ENCODE measurements at places on chromosomes 1 and 21.

GRCh38 chr21:26137379-26138060 is 33.0 kb downstream of the APP start:
- DNase-seq, result no peak

GRCh38 chr1:247409869-247410544 is 6.0 kb upstream of the NLRP3 start:
- DNase-seq, result no peak

DNA sequence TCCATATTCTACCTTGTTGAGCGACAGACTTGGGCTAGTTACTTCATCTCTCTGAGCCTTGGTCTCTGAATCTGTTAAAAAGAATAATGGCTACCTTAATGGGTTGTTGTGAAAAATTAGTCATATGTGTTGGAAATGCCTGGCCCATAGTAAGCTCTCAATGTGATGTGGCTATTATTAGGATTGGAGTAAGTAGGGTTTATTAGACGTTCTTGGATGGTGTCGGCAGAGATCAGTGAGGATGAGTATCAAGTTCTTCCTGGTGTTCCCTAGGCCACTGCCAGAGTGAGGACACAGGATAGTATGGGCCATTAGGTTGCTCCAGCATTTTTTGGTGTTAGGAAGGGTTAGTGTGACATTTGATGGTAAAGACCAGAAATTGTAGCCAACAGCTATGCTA is 121.1 kb upstream of the DUSP10 start:
- no peak for DNase-seq

- DNase-seq, result no peak
These were observed 105.6 kb downstream of the ERG start for GRCh38 chr21:38392661-38393060.

- DNase-seq, result no peak
These were observed 79.5 kb downstream of the RAP1GAP start for GRCh38 chr1:21589618-21590017.

- DNase-seq, result no peak
These were observed 19.7 kb downstream of the PRDM15 start for GRCh38 chr21:41859297-41859980.

DNA sequence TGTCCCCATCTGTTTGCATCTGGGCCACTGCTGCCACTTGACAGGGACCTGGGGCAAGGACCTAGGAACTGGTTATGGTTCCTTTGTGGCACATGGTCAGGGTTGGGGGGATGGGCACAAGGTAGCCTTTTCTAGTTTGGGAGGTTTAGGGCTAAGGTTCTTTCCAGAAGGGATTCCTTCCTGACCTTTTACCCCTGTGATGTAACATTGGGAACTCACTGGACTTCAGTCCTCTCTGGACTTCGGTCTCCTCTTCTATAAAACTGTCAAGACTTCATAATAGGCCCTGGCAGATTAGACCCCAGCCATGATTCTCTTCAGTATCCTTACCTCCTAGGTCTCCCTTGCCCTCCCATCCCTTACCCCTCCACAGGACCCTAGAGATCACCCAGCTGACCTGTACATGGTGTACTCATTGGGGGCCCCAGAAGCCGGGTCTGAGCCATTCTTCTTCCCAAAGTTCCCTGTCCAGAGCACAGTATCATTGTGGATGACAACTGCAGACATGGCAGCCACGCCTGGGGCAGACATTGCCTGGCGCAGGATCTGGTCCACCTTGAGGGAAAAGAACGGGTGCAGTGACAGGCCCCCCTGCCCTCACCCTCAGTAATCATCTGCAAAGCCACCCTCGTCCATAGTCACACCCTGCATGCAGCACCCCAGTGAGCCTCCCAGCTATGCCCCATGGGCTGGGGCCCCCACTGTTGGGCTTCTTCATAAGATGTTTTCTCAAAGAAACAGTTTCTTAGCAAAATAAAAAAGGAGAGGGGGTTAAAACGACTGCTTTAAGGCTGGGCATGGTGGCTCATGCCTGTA is 12.9 kb downstream of the LACTBL1 start:
- no peak for DNase-seq

GRCh38 chr1:51247499-51247898 is 11.4 kb downstream of the RNF11 start:
- DNase-seq, result no peak

DNA sequence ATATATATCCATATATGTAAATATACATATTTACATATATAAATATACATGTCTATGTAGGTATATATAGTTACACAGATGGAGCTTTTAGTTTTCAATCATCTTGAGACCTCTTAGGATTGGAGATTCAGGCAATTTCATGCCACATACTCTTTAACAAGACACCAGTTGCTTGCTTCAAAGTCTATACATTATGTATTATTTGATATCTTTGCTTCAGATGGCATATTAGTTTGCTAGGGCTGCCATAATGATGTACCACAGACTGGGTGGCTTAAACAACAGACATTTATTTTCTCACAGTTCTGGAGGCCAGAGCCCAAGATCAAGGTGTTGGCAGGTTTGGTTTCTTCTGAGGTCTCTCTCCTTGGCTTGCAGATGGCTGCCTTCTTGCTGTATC is 14.1 kb upstream of the C1orf87 start:
- DNase-seq, result no peak

DNA sequence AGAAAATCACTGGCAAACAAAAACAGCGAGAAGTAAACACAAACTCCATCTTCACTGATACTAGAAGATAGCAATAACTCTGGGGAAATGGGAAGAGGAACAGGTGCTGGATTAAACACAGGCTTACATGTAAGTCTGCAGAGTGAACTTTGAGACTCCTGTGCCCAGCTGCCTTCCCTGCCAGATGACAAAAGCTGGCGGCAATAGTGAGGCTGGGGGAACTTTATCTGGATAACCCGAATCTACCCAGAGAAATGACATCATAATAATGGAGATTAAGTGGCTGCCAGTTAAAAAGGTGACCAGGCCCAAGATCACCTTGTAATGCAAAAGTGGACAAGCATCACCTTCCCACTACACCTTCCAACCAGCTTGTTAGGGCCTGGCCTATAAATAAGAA is 184.5 kb downstream of the CHRM3 start:
- no peak for DNase-seq

GRCh38 chr1:58936973-58937372 is 153.1 kb upstream of the JUN start:
- DNase-seq, result no peak

DNA sequence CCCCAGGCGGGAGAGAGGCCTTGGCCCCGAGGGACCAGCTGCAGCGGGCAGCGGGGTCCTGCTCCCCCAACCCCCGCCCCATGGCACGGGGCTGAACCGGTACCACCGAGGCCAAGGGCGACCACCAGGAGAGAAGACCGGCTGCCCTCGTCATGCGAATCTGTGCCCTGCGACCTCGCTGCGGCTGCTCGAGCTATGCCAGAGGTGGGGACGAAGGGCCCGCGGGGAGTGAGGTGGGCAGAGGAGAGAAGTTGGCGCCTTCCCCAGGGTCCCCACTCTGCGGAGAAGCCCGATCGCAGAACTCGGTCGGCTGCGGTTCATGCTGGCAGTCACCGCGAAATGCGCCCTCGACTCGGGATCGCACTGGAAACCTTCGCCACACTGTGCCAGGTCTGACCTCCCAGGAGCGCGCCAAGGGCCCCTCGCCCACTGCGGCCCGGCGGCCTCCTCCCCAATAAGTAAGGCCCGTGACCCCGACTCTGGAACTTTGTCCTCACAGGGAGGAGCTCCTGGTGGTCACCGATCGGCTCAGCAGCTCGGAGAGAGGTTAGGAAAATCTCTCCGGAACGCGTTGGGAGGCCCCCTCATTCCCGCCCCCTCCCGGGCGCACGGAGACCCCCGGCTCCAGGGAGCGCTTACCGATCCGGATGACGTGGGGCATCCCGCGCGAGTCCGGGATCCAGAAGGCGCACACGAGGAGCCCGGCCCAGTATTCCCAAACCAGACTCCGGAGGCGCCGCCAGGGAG is 787 bp downstream of the GRIK3 start:
- no peak for DNase-seq

DNA sequence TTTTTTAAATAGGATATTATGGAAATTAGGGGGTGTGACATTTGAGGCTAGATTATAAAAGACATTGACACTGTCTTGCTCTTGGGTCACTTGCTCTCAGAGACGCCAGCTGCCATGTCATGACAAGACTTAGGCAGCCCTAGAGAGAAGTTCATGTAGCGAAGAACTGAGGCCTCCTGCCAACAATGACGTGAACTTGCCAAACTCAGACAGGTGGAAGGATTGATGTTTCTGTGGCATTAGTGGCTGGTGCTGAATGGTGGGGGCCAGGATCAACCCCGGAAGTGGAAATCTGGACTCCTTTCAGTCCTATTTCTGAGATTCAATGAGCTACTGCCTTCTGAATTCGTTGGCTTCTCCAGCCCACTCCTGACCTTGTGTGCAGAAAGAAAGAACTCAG is 14.7 kb downstream of the NCF2 start:
- no peak for DNase-seq

GRCh38 chr1:116819081-116819480 is 64.9 kb downstream of the CD2 start:
- no peak for DNase-seq

DNA sequence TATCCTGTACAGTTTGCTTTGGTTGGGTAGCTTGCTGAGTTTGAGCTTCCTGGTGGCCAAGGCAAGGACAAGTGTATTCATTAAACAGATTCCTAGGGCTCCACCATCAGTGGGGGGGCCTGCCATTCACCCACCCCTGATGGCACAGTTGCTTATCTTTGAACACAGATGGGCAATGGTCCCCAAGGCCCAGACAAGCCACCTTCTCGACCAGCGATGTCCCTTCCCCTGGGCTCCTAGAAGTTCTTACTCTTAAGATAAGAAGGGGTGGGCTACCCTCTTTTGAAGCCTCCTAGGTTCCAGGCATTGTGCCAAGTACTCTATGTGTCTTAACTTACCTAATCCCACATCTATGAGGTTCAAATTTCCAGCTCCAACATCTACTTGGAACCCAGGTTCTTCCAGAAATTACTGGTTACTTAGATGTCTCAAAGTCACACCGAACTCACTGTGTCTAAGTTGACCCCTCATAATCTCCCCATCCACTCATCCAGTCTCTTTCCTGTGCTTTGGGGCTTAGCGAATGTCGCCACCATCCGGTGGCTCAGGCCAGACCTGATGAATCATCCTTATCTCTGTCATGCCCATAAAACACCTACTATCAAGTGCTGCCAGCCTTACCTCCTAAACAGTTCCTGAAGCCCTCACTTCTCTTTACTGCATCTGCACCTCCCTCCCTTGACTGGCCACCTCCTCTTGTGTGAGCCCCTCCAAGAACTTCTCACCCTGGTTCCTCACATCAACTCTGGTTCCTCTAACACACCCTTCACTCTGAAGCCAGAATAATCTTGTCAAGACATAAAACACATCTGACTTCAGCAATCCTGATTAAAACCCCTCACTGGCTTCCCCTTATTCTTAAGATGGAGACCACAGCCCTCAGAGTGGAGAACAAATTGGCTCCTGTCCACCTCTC is 50.1 kb downstream of the KLHDC7A start:
- DNase-seq, result no peak

GRCh38 chr1:78950826-78951225 is 55.7 kb downstream of the ADGRL4 start:
- DNase-seq, result no peak

- no peak for DNase-seq
These were observed 32.6 kb downstream of the EVA1C start for GRCh38 chr21:32445101-32445500.
